ENCODE measurements at places on chromosomes 1 and 21.

DNA sequence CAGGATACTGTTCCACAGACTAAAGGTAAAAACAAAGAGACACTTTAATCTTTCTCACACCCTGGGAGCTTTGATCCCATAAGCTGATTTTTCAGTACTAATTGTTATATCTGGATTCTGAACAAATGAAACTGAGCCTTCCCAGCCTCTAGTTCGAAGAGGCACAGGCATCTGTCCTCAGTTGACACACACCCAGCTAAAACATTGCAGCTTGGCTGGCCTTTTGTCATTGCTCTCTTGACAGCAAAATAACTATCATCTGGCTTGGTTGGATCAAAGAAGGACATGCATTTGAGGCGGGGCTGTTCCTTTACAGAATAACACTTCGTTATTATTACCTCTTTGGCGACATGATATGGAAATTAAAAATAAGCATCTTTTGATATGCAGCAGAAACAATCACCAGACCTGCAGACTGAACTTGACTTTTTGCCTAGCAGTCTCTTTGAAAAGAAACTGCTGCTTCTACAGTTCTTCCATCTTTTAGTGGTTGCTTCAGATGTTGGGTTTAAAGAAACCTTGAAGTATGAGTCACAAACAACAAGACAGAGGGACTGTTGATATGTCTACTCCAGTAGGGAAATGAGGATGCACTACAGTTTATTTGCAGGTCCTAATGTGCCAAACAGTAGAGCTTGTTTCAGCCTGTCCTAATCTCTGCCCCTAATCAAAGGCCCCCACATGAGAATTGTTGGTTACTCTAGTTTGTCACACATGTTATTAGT, 166.5 kb downstream of the TPR start:
- DNase-seq, result no peak

DNA sequence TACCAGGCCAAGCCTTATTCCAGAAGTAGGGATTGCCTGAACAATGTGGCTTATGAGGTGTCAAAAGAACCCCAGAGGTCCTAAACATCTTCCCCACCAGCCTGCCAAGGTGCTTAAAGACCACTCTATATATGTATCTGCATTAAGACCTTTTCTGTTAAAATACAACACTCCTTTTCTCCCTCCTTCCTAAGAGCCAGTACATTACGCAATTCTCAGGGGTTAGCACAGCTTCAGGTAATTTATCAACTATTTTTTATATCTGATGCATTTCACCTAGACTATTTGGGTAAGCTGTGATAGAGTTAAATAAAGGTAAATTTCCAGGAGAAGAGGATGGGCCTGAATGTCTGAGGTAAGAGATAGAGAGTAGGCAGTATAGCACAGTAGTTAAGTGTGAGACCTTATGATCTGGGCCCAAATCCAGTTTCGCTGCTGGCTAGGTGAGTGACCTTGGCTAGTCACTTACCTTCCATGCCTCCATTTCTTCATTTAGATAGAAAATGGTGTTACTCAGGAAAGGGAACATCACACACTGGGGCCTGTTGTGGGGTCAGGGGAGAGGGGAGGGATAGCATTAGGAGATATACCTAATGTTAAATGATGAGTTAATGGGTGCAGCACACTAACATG, 5.1 kb upstream of the CCN1 start:
- no peak for DNase-seq

DNA sequence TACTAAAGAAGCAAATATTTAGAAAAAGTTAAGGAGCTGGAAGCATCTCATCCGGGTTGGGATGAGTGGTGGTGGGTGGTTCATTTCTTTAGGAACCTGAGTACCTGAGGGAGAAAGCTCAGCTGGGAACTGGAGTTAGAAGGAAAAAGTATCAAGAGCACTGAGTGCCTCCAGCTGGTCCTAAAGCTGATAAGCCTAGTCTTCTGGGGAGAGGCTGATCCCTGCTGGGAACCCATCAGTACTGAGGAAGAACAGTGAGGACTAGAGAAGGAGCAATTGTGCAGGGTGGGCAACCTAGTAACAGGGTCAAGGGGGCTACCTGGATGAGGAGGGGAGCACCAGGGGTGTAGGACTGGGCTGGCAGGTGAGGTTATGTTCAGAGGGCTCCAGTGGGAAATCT, 89.5 kb downstream of the RUNX1 start:
- no peak for DNase-seq

DNA sequence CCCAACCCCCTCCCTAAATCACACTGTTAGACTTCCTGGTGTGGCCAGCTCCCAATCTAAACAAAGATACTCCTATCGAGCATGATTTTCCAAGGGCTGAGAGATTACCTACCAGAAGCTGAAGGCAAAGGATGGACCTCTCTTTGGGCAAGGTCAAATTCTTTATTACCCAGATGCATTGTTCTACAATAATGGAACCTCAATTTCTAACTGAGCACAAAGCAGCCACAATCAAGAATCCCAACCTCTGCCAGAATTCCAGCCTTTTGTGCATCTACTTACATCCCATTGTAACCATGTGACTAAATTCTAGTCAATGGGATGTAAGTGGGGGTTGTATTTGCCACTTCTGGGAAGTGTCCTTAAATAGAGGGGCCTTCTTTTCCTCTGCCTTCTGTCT, 24.9 kb upstream of the VPS26C start:
- no peak for DNase-seq

GRCh38 chr1:109790735-109791494, 27.2 kb upstream of the EPS8L3 start:
- peak; percentile 85 for DNase-seq

GRCh38 chr1:55478742-55479141, 263.6 kb upstream of the USP24 start:
- no peak for DNase-seq

DNA sequence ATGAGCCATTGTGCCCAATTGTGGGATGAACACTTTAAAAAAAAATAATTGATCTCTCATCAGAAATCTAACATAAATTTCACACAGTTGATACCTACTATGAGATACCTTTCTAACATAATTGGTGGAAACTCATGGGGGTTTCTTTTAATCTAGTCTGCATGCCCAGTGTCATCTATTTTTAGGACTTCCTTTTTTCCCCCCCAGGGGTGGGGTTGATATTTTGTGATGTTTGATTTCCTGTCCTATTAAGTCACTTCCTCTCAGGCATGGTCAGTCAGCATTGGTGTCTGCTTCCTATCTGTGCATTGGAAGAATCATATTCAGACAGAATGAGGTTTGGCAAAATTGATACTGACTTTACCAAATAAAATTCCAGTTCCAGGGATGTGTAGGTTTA, 21.5 kb downstream of the NFYC start:
- DNase-seq, result peak; percentile 32

GRCh38 chr1:212514056-212514614, 81.4 kb downstream of the NENF start:
- peak; percentile 87 for DNase-seq

DNA sequence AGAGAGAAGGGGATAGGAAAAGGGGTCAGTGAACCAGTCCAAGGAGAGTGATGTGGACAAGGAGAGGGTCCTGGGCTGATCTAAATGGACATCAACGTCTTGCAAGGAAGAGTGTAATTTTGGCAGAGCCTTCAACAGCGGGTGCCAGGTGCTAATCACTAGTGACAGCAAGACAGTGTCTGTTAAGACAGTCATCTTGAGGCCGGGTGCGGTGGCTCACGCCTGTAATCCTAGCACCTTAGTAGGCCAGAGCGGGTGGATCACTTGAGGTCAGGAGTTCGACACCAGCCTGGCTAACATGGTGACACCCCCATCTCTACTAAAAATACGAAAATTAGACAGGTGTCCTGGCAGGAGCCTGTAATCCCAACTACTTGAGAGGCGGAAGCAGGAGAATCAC, 12.2 kb upstream of the PADI6 start:
- DNase-seq, result no peak

DNA sequence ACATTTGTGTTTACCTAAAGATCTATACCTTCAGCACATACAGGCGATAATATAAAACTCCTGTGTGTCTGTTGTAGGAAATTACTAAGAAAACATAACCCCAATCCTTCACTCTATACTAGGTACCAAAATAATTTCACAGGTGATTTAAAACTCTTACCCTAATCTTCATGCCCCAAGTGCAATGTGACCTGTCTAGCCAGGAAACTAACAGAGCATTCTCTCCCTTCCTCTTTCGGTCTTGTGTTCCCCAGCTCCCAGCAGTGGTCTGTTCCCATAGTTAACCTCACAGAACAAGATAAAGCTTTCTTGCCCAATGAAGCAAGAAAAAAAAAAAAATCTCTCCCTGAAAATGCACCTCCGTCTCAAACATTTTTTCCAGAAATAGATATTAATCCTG, 493.5 kb downstream of the DPYD start:
- no peak for DNase-seq

- no peak for DNase-seq
Observed at GRCh38 chr1:65166572-65167305, 18.7 kb downstream of the AK4 start.

DNA sequence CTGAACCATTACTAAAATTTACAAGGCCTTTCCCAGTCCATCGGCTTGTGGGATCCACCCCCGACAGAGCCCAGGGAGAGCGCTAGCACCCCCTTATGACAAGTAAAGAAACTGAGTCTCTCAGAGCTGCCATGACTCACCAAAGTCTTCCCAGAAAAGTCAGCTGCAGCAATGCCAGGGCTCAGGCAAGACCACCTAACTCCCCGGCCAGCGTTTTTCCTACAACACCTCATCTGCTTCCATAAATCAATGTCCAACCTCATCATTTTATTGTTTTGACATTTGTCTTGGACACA, 15.0 kb downstream of the DHCR24 start:
- DNase-seq, result no peak

DNA sequence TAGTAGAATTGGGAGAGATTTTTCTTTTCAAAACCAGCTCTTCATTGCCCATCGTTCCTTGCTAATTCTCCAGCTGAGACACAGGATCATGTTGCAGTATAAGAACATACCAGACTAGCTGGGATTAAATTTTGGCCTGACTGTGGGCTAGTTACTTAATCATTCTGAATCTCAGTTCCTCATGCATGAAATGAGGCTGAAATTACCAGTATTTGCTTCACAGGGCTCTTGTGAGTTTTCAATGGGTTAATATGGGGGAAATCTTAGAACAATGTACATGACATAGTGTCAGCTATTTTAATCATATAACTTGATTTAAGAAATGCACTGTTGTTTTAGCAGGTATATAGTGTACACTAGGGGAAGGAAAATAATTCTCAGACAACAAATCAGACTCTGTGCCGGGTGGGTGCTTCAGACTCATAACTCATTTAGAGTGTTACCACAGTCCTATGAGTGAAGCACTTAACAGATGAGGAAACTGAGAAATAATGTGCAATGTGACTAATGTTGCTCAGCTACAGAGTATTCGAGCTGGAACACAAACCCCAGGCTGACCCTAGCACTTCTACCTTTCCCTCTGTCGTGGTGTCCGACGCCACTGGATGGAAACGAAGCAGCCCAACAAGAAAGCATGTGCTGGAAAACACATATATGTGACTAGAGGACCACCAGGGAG, 137.6 kb upstream of the SGIP1 start:
- DNase-seq, result no peak

- no peak for DNase-seq
Observed at GRCh38 chr21:42796327-42797062, 82.8 kb downstream of the WDR4 start.

DNA sequence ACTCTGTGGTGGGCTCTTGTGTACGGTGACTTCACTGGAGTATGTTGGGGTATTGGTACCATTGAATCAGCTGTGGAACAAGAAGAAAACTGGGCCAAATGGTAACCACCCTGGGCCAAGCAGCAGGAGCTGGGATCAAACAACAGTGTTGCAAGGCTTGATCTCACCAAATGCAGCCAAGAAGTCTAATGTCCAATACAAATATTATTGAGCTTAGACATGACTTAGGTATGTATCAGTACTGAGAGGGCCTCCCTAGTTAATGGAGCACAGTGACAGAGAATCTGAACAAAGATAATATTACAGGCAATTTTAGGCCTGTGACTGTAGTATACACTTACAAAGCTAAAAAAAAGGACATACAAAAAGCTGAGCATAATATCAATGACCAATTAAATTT, 604.8 kb downstream of the PLA2G4A start:
- no peak for DNase-seq
